ENCODE measurements at places on chromosomes 12 and 14.

GRCh38 chr12:133120385-133121191 is 9.5 kb downstream of the ZNF891 start:
- no peak for DNase-seq

- DNase-seq: no peak
Measured at GRCh38 chr12:48903363-48903981, 21.8 kb downstream of the FKBP11 start.

DNA sequence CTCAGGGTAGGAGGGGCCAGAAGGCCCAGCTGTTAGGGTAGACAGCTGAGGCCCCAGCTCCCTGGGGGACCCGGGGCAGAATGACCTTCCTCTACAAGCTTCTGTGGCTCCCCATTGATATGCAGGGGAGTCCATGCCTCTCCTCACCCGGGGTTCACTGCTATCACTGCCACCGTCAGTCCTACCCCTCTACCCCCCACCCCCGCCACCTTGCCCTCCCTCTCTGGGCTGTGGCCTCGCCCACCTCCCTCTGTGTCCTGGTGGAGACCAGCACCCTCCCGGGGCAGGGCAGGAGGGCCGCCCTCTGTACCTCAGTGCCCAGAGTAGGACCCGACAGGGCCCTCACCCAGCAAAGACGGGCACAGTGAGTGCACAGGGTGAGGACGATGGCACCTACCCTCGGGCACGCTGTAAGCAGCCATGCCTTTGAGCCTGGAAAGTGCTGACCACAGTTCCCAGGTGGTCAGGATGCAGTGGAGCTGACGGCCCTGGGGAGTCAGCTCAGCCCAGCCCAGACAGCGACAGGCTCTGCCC is 88.4 kb upstream of the SFSWAP start:
- no peak for DNase-seq

DNA sequence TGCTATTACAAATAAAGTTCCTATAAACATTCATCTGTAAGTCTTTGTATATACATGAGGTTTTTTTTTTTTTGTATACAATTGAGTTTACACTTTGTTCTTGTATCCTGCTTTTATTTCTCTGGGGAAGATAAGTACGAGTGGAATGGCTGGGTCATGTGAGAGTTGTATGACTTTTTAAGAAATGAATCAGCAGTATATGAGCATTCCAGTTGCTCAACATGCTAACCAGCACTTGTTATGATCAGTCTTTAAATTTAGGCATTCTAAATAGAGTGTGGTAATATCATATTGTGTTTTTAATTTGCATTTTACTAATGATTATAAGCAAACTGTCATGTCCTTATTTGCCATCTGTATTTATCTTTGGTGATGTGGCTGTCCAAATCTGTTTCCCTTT is 44.7 kb upstream of the AMIGO2 start:
- DNase-seq: no peak

- DNase-seq: no peak
Measured at GRCh38 chr12:31485571-31485970, 105.4 kb downstream of the DENND5B start.

DNA sequence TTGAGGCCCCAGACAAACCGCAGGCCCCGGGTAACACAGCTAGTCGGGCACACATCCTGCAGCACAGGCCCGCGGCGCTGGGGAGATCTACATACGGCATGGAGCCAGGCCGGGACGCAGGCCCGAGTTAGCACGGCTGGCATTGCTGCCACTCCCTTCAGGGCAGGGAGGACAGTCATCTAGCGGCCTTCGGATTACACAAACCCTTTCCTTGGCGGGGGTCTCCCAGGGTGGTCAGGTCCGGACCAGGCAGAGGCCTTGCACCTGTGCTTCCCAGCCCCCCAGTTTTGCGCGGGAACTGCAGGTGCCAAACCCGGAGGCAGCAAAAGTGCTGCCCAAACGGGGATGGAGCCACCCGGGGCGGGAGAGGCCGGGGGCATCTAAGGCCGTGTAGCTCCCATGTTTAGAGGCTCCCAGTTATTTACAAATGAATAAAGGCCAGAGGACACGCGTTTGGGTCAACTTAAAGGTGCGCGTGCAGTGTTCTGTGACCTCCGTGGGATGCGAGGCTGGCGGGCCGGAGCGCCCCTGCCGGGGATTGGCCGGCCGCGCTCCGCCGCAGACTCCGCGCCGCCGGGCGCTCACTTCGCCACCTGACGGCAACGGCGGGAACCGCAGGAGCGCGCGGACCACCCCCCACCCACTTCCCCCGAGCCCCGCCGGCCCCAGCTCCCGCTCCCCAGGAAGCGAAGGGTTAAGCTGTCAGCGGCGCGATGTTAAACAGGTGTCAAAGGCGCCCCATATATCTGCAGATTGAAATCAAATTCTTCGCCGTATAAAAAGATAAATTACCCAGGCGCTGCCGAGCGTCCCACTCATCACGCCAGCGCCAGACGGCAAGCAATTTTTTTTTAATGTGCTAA is 18.1 kb downstream of the VSX2 start:
- no peak for DNase-seq

GRCh38 chr14:68396461-68396860 is 396.4 kb downstream of the ZFP36L1 start:
- no peak for DNase-seq

- DNase-seq: no peak
Measured at GRCh38 chr12:64694130-64695040, 64.8 kb downstream of the GNS start.

DNA sequence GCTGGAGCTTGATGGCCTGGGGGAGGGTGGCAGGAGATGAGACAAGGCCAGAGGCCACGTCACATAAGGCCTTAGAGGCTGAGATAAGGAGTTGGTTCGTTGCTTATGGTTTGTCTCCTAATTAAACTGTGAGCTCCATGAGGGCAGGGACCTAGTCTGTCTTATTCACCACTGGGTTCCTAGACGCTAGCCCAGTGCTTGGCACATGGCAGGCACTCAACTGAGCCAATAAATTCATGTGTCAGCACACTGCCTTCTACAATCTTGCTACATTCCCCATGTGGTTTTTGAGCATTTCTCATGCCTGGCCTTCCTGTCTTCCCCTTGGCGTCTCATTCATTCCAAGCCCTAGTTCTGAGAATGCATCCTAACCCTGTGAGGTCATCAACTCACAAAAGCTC is 92.5 kb upstream of the MED13L start:
- DNase-seq: peak; percentile 56

GRCh38 chr12:835754-836518 is 83.6 kb downstream of the WNK1 start:
- DNase-seq: no peak

DNA sequence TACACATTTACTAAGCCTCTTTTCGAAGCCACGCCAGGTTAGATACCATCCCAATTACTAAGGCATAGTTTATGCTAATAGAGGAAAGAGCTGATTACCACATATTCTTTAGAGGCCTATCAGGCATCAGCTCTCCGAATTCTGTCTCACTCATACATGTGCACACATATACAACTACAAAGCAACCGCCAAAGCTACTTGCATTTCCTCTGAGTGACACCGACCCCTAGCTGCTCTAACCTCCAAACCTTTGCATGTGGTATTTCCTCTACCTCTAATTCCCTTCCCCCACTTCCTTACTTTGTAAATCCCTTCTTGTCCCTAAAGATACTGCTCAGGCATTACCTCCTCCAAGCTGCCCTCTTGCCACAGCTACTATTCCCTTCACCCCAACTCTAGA is 107.2 kb downstream of the DUSP6 start:
- DNase-seq: no peak

- DNase-seq: no peak
Measured at GRCh38 chr14:69077841-69078240, 75.1 kb downstream of the DCAF5 start.

GRCh38 chr14:98623788-98624415 is 648.1 kb downstream of the BCL11B start:
- no peak for DNase-seq

DNA sequence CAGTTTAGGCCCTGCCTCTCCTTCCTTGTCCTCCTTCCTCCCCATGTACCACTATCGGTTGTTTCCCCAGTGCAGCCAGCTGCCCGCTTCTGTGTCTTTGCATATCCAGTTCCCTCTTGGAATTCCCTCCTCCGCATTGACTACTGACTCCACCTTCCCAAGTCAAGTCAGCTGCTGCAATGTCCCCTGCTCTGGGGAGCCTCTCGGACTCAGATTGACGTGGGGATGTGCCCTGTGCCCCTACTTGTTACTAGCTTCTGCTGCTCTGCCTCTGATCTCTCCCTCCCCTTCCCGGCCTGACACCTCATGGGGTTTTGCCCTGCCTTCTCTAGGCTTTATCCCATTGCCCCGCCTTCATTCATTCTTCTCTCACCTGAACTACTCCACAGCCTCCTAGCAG is 2.1 kb upstream of the CD9 start:
- no peak for DNase-seq

DNA sequence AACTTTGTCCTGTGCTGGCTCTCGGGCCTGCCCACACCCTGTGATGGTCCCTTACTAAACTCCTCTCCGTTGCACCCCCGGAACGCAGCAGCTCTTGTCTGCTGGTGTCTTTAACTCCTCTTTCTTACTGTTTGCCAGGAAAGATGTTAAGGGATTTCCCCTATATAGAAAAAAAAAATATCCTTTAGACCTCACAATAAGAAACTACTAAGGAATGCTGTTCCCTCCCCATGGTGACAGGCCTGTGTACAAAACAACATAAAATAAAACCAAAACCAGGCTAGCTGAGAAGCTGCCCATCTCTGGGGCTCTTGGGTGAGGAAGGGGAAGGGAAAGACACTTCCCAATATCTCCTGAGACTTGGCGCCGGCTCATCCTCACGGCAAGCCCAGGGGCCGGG is 95.4 kb downstream of the CHGA start:
- peak; percentile 67 for DNase-seq

GRCh38 chr12:93111773-93112172 is 182.7 kb upstream of the EEA1 start:
- DNase-seq: no peak

DNA sequence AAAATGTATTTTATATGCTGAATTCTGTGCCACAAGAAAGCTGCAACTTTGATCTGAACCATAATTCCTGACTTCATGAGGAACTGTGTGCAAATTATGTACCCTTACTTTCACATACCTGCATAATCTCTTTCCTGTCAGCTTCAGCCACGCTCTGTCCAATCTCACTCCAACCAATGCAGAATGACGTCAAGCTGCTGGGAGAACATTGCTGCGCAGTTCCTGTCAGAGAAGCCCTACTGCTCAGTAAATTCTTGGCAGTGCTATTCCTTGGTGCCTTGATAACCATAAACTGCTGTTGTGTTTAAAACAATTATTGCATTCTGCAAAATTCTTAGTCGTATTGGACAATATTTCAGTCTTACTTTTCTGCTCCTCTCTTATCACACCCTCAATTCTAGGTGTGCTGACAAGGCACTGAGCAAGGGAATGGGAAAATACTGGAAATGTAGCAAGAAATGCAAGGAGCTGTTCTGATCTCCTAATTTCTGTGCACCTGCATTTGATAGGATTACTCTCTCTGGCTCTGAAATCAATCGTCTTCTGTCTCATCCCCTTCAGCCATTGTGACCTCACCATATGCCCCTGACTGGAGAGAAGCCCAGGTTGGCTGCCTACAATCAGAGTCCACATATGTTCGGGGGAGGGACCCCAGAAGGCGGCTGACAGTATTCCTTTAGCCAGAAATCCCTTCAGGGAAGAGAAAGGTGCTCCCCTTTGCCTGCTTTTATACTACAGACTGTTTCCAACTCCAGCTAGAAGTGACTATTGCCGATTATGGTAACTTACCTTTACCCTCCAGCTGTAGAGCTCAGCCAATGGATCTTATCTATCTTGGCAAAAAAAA is 274.9 kb upstream of the NOVA1 start:
- DNase-seq: no peak

- DNase-seq: no peak
Measured at GRCh38 chr14:65776193-65776852, 363.8 kb downstream of the FUT8 start.

DNA sequence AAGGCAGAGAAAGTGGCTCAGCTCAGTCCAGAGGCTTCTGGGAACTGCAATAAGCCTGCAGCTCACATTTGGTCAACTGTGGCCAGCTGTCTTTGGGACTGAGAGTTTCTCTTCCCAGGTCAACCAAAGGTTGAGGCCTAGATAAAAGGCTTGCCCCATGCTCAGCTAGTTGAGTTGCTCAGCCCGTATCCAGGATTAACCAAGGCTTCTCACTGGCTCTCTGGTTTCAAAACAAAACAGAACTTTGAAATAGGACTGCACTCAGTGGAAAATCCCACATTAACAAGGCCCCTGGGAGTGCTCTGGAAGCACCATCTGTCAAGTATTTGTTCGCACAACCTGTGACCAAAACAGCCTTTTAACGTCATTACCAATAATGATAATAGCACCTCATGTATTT is 40.3 kb upstream of the NUAK1 start:
- no peak for DNase-seq

GRCh38 chr12:119292893-119293630 is 41.5 kb upstream of the CCDC60 start:
- DNase-seq: no peak

- DNase-seq: peak; percentile 60
Measured at GRCh38 chr12:57840726-57841125, 5.8 kb downstream of the CTDSP2 start.

DNA sequence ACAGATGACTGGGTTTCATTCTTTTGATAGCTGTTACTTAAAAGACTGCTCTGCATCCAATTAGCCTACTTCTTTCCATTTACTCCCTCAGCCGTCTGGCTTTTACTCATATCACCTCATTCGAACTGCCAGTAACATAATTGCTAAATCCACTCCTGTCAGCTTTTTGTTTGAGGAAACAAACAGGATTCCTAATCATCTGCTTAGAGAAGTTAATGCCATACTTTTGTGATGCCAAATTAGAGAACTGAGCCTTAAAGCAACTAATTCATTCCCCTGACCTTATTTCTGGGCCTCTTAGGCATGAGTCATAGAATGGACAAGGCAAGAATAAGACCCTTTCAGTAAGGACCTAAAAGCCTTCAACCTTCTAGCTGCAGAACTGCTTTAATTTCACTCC is 2.9 kb downstream of the OXA1L start:
- no peak for DNase-seq

DNA sequence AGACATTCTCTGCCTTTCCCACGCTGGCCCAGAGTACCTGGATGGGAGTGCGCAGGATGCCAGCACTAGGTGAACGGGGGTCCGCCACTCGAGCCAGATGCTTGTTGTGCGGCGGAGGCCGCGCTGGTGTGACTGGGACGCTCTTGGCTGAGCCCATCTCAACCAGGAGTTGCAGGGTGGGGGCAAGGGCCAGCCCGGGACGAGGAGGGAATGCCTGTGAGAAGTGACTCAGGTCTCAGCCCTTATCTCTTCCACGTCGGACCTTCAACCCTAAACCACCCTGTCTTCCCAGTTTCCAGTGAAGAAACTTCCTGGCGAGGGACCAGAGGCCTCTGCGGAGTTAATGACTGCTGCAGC is 312 bp downstream of the CDCA3 start:
- no peak for DNase-seq

- no peak for DNase-seq
Measured at GRCh38 chr12:117596968-117597367, 235.5 kb upstream of the NOS1 start.

- no peak for DNase-seq
Measured at GRCh38 chr14:43003845-43004244, 1397.2 kb downstream of the LRFN5 start.

GRCh38 chr14:93884950-93885349 is 42.2 kb upstream of the FAM181A start:
- DNase-seq: no peak

GRCh38 chr12:52618866-52619265 is 507 bp upstream of the KRT73 start:
- DNase-seq: no peak

GRCh38 chr12:130849561-130850417 is 10.7 kb upstream of the STX2 start:
- no peak for DNase-seq

GRCh38 chr12:57152639-57153038 is 5.2 kb upstream of the LRP1-AS start:
- peak; percentile 60 for DNase-seq
